ENCODE measurements at places on chromosomes 13 and 19.

DNA sequence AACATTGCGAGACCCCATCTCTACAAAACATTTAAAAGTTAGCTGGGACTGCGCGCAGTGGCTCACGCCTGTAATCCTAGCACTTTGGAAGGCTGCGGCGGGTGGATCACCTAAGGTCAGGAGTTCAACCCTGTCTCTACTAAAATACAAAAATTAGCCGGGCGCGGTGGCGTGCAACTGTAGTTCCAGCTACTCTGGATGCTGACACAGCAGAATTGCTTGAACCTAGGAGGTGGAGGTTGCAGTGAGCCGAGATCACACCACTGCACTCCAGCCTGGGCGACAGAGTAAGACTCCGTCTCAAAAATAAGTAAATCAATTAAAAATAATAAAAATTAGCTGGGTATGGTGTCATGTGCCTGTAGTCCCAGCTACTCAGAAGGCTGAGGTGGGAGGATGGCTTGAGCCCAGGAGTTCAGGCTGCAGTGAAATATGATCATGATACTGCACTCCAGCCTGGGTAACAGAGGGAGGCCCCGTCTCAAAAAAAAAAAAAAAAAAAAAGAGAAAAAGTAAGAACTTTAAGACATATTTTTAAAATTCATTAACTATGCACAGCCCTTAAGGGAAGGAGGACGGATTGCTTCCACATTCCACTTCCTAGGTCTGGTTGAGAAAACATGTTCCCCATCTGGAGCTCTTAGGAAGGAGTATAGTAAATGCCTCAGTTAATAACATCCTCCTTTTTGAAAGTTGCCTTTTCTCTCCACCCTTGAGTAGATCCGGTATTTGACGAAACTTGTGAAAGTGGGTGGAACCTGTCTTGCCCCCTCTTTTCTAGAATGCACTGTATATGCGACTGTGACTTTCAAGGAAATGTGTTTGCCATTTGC, 26.1 kb downstream of the EXOC3L2 start:
- no peak for DNase-seq

GRCh38 chr19:46218160-46218559, 11.4 kb upstream of the IGFL1 start:
- DNase-seq: no peak

DNA sequence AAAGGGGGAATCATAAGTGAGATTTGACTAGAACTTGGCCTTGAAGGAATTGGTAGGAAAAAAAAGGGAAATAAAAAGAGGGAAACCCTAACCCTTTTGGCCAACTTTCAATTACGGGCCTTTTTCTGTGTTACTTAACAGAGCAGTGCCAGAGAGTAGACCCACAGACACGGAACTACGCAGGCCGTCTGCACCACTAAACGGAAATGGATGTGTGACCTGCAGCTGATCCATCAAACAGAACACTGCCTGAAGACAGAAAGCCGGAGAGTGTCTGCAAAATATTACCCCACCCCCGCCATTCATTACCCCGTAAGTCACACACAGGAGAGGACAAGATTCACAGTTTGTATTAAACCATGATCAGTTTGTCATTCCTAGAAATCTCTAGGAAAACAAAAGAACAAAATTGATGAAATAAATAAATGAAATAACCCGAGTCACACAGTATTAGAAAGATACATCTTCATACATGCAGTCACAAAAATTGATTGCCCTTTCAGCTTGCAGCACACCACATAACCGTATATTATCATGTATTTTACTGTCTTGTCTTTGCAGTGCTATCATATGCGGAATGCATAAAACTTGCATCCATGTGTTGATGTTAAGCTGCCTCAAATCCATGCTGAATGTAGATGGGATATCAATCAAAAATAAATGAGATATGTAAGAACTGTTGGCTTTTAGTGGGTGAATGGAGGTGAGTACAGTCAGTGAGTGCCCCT, 424.7 kb downstream of the IRS2 start:
- no peak for DNase-seq

DNA sequence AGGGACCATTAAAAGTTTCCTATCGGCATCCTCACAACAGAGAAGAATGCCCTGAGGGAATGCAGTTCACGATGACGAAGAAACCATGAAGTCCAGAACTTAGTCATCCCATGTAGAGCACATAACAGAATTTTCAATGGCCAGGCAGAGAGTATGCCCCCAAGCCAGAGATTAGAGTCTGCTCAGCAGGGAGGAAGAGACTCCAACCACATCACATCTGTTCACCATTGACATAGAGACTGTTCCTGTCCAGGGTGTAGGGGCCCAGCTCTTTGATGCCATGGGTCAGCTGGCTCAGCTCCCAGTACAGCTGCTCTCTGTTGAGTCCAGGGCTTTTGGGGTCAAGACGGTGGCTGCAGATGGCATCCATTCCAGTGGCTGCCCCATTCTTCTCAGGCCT, 68.2 kb downstream of the MBD3L1 start:
- no peak for DNase-seq

- DNase-seq: no peak
Measured at GRCh38 chr13:98214707-98215106, 37.6 kb upstream of the RNF113B start.

DNA sequence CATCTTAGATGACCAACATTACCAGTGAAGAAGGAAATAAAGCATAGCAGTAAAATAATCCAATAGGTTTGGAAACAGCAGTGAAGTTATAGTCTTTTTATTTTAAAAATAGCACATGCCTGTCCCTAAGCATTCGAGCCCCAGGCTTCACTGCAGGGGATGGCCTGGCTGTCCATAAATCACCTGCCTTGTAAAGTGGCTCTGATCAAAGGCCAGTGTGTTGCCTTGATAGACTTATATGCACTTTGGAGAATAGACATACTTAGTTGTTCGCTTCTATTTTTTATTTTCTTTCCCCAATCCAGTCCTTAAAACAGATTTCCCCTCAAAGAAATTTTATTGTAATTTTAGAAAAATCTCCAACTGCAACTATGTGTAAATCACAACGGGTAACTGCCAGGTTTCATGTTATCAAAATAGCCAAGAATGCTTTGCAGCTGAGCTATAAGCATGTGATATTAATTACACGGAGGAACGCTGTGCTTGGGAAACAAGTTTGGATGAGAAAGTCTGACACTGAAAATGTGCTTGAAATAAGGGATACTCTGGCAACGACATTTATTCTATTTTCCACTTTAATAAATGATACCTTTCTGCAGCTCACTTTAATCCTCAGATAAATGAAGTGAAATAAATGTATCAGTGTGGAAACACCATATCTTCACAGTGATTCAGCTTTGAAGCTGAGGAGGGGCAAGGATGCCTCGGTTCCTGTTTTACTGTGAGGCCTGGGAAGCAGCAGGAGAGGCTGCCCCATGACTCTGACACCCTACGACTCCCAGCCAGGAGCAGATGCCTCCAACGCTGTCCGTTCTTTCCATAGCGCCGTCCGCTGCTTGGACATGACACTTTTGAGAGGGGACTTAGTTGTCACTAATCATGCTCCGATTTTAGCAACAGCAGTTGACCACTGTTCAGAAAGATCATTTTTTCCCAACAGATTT, 5.5 kb upstream of the METTL21C start:
- DNase-seq: no peak

GRCh38 chr13:50668049-50668448, 175.4 kb downstream of the DLEU7 start:
- DNase-seq: no peak

- no peak for DNase-seq
Measured at GRCh38 chr13:110305949-110306339, 1.0 kb downstream of the COL4A1 start.

GRCh38 chr19:15199661-15200552, 888 bp downstream of the NOTCH3 start:
- no peak for DNase-seq

DNA sequence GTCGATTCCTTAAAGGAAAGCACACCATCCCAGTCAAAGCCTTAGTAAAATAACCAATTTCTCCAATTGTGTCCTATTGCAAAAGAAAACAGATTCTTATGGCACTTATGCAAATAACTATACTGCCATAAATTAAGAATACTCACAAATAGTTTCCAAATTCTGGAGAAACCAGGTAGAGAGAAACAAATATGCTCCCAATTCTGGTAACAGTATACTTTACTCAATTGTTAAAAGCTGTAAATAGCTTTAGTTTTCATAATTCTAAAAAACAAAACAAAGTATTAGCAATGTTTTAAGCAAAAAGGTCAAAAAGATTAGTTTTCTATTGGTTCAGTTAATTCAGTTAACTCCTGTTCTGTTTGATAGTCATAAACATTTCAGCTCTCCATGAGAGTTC, 18.2 kb upstream of the UBAC2 start:
- no peak for DNase-seq

DNA sequence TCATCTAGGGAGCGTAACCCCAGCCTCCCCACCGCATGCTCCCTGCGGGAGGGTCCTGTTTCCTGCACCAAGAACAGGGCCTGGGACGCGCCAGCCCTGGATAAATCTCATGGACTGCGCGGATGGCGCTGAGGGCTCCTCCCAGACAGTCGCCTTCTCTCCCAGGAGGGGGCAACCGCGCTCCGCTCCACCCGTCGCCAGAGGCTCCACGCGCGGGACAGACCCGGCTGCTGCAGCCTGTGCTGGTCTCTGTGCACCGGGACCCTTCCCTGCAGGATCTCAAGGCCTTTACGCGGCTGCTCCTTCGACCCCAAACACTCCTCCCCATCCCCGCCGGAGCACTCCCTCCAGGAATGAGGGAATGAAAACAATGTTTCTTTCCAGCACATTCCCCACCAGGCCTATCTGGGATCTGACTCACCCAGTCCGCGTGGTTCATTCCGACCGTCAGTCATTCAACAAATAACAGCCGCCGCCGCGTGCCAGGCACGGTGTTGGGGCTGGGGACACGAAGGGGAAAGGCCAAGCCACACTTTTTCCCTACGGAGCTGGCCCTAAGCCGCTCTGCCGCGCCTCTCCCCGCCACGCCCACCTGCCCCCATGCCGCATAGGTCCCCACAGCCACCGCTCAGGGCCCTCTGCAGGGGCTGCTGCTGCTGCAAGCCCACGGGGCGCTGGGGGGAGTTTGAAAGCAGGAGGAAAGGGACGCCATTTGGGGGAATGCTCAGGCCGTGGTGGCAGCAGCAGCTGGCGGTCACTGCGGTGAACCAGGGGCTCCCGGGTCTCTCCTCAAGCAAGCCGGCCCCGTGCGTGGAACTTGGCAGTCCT, 6.0 kb downstream of the PNMA8B start:
- DNase-seq: no peak
